ENCODE measurements at places on chromosomes 4 and X.
A peak's percentile ranks its signal among the peaks of the same experiment; 100 is the strongest.

GRCh38 chr4:168139336-168139735 lies 47.0 kb downstream of the ANXA10 start:
- no peak for DNase-seq

DNA sequence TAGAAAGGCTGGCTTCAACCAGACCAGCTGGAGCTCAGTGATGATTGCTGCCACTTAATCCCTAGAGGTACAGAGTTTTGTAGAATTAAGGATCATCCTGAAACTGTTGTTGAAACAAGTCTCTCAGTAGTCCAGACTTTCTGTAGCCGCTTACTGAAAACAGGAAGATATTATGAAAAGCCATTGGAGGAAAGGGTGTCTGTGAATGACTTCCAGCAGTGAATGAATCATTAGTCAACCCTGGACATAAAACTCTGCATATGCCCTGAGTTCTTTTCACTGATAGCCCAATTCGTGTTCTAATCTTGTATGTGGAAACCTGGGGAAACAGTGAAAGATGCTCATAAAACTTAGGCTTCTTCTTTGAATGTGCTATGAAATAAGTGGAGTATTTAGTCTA lies 14.8 kb downstream of the HOPX start:
- no peak for DNase-seq

GRCh38 chrX:147173594-147173993 lies 359.1 kb upstream of the CXorf51A start:
- no peak for DNase-seq

DNA sequence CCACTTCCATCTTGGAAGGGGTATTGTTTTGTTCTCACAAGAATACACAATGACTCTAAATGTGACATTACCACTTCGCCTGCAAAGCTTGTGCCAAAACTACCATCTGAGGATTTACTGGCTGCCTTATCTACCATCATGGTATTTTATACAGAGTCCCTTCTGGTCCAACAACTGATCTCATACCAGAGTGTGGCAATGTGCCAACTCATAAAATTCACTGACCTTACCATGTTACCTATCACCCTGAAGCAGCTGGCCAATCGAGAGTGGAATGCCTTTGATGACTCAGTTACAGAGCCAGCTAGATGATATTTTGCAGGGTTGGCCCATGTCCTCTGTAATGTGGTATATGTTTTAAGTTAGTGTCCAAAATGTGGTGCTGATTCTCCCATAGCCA lies 3.8 kb upstream of the SERPINA7 start:
- DNase-seq, result no peak

DNA sequence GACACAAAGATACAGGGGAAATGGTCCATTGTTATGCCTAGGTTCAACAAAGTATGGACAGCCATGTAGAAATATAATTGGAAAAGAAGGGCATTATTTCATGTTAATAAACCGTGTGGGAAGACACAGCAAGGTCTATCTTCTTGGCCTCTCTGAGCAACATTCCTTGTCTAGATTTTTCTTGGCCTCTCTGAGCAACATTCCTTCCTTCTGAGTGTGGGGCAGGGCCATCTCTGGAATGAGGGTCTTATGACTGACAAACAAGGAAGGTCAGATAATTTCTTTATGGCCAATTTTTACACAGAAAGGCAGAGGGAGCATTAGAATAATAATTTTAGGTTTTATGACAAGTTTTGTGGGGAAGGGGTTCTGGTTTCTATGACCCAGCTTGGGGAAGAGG lies 24.3 kb upstream of the MAOA start:
- DNase-seq, result no peak

- DNase-seq, result no peak
Observed at GRCh38 chrX:10089378-10089795, 67.4 kb upstream of the CLCN4 start.

- DNase-seq, result no peak
Observed at GRCh38 chrX:11380187-11380844, 87.1 kb downstream of the AMELX start.

- DNase-seq, result peak; percentile 2
Observed at GRCh38 chrX:68146054-68146453, 287.2 kb downstream of the OPHN1 start.
